T-helper 2 cell treated with Interferon-gamma antibody and Interleukin-4, amounts not matched to agents 100 ng/mL and 5 ng/mL, for 36 hours (primary cell): ENCODE measurements at places on chromosomes 6 and 20. TPM values are rescaled to one million over a fixed set of nuclear protein-coding genes. Genes with fewer than 3 reads are reported as not detected.

The ZBTB46 gene
- 0.16 and 0.32 TPM in 2 replicates for total RNA-seq

The PTPN1 gene
- total RNA-seq = 73.0 and 73.9 TPM in 2 replicates

The TP53TG5 gene
- 0.09 and 0.11 TPM in 2 replicates for total RNA-seq

The DPPA5 gene
- total RNA-seq = not detected in 2 replicates

The GNRH2 gene
- total RNA-seq = 0.89 and 1.7 TPM in 2 replicates

The ZSCAN16 gene
- 5.4 and 5.6 TPM in 2 replicates for total RNA-seq

The CLDN20 gene
- total RNA-seq = not detected in 2 replicates

The BMP6 gene
- total RNA-seq = not detected in 2 replicates

The IL20RA gene
- total RNA-seq = not detected in 2 replicates

The ADAM33 gene
- total RNA-seq = not detected in 2 replicates

The HUS1B gene
- 1.3 and 1.4 TPM in 2 replicates for total RNA-seq

The DYNLT1 gene
- total RNA-seq = 77.5 and 84.0 TPM in 2 replicates

The SPDEF gene
- total RNA-seq = 0.18 TPM in 1 of 2 replicates, not detected in the other

The DDO gene
- total RNA-seq = not detected in 2 replicates

The PPP1R3D gene
- 6.3 and 6.8 TPM in 2 replicates for total RNA-seq

The ATP9A gene
- 0.59 and 1.1 TPM in 2 replicates for total RNA-seq
